NCI-H1092 (cell line): ENCODE measurements at places on chromosomes 6 and 20.

DNA sequence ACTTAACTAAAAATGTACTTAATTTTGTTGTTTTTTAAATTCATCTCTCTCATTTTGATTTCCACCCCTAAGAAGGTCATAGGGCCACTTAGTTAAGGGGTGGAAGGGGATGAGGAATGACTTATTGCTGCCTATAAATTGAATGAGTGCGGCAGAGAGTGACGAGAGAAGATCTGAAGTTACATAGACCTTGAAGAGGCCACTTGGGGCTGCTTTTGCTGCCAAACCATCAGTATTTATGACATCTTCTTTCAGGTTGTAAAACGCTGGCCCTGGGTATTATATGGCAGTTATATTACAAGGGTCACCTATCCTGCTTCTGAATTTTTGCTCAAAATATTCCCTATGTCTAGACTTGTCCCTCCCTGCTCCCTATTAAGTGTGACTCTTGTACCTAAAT lies 119.6 kb upstream of the RIMS1 start:
- DNase-seq, result no peak

DNA sequence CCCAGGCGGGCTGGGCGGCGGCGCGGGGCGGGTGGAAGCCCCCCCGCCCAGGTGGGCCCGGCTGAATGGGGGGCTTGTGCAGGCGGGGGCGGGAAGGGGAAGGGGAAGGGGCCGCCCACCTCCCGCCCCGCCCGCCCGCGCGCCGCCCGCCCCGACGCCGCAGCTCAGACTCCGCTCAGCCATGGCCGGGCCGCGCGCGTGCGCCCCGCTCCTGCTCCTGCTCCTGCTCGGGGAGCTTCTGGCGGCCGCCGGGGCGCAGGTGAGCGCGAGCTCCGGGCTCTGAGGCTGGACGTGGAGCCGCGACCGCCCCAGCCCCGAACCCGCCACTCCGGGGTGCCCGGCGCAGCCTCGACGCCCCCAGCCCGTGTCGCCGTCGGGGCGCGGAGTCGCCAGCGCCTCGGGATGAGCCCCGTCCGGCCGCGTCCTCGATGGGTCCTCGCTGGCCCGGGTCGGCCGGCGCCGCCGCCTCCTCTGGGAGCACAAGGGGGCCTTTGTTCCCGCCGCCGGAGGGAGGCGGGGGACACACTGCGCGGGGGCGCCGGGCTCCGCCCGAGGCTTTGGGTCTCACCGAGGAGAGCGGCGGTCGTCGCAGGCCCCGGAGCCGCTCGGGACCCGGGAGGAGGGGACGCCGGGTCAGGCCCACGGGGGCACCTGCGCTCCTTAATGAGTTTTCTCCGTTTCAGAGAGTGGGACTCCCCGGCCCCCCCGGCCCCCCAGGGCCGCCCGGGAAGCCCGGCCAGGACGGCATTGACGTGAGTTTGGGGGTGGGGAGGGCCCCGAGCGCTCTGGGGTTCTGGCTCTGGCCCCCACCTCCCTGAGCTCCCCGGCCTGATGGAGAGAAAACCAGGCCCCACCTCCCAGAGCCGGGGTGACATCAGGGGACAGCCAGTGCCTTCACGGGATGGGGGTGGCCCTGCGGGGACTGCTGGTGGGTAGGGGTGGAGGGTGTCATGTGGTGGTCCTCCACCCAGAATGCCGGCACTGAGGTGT lies at the start of gene COL9A3:
Gene COL9A3 (plus strand): TSS at position 167 of the 990 bp plus-strand sequence. CDS start 15 bp downstream, at position 182.
- DNase-seq, result no peak

GRCh38 chr6:46715141-46715540 lies 20.0 kb downstream of the PLA2G7 start:
- DNase-seq, result no peak

GRCh38 chr20:9031991-9032390 lies 36.9 kb upstream of the PLCB4 start:
- no peak for DNase-seq

DNA sequence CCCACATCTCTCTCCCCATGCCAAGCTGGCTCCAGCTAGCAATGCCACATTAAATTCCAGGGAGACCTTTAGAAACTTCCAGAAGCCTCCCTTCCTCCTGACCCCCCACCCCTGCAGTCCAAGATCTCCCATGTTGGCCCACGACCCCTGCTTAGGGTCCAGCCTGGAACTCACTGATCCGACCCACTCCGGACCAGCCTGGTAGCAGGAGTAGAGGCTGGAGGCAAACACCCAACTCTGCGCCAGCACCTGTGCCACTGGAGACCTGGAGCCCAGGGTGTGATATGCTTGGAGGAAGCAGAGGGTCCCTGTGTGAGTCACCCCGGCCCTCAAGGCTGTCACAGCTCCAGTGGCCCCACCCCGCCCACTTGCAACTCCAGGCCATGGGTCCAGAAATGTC lies 3.3 kb upstream of the ULBP1 start:
- DNase-seq, result no peak

DNA sequence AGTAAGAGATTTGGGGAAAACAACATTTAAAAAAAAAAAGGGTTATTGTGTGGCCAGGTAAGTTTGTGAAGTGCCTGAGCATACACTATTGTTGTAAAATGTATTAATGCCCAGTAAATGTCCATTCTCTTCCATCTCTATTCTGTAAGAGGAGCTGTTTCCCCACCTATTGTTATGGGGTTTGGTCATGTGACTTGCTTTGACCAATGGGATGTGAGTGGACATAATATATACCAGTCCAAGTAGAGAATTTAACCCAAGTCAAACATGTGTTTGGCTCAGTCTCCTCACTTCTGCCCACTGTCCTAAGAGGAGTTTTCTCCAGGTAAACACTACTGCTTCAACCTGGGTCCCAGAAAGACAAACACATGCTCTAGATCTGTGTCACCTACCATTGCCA lies 377.1 kb downstream of the FOXA2 start:
- no peak for DNase-seq

GRCh38 chr6:156617941-156618340 lies 159.2 kb upstream of the ARID1B start:
- no peak for DNase-seq

DNA sequence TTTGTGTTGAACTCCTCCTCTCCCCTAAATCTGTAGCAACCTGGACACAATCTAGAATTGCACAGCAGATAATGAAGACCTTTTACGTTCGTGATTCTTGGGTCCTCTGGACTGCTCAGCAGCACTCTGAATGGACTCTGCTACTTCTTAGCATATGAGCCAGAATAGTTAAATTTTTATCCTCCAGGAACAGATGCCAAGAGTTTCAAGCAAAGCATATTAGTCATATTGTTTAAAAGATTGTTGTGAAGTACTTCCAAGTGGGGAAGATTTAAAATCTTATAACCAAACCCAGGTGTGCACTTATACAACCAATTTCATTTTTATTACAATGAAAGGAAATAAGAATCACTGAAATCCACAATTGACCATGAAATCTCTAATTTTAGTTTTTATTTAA lies 118.9 kb upstream of the EXOC2 start:
- DNase-seq, result no peak

- DNase-seq, result no peak
These were observed 91.2 kb upstream of the GLP1R start for GRCh38 chr6:38957426-38957825.

GRCh38 chr6:55545791-55546190 lies 33.2 kb downstream of the HMGCLL1 start:
- DNase-seq, result no peak

DNA sequence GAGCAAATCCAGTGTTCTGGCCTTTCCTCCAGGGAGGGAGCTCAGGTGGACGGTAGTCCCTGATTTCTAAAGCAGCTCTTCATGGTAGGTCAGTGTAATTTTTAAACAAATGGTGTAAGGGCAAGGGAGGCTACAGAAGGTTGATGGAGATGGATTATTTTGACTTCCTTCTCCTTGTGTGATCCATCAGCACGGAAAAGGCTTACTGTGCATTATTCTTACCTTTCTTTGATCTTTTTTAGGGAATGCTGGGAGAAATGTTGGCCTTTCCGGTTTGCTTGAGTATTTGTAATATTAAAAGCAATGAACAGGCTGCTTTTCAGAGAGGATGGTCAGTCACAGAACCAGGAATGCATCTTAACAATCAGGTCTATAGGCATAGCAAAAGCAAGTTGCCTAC lies 487.0 kb upstream of the BTBD3 start:
- no peak for DNase-seq

- DNase-seq, result no peak
These were observed 179.5 kb upstream of the SOX4 start for GRCh38 chr6:21414065-21414464.

DNA sequence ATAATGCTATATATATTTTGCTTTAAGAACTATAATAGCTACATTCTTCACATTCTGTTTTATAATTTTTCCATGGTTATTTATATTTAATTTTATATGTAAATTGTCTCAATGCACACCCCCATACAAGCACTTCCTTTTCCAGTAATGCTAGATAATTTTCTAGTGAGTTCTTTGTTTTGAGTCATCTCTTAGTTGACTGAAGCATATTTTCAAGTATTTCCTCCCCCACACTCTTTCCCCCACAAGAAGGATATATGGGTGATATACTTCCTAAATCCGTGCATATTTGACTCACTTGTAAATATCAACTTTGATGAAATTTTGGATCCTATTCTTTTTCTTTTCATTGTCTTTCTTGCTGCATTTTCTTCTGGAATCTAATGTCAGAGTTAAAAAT lies 82.1 kb upstream of the SRSF6 start:
- DNase-seq, result no peak

DNA sequence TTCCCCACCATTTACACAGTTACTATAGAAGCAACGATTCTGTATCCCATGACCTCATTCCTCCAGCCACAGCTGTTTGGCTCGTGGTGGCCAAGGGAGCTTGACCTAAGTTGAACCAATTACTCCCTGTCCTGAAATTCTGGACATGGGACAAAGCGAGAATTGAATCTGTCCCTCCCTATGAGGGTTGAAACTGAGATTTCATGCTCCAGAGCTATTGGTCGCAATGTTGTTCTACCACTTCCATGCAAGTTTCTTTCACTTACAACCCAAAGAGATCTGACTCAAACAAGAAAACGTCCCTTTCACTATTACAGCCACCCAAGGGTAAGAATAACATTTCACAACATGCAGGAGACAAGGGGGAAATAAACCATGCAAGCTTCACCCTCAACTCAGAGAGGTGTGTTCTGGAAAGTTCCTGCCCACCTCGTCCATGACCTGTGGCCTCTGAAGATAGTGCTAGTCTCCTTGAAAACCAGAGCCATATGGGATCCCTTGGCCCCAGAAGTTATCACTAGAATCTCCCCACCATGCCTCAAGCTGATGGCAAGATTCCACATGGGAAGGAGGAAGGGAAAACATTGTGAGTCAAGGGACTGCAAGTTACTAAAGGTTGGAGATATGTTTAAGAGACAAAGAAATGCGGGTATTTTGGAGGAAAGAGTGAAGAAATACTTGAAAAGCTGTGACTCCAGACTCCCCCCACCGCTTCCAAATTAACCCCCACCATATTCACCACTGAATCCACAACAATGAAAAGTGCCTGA lies 74.5 kb upstream of the SRSF6 start:
- DNase-seq, result no peak

- no peak for DNase-seq
These were observed 341.6 kb downstream of the QKI start for GRCh38 chr6:163756079-163756478.

- no peak for DNase-seq
These were observed 46.4 kb downstream of the ATG5 start for GRCh38 chr6:106279179-106279578.

DNA sequence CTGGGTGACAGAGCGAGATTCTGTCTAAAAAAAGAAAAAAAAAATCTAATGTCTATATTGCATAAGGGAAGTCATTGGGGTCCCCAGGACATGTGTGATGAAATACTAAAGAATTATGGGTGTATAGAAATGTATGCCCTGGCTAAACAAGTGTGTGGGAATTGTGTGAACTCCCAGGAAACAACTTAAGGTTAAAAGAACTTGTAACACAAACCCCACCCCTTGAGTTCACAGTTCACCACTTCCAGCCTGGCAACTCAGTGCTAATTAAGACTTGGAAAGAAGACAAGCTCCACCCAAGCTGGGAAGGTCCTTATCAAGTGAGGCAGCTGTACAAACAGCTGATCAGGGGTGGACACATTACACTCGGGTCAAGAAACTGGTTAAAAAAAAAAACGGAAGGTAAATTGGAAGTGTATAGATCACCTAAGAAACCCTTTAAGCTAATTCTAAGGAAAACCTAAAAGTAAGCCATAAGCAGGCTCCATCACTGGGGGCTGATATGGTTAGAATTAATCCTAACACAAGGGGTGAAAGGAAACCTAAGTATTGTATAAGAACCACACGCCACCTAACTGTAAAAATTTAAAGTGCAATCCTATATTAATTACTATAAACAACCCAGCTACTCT lies 25.2 kb downstream of the HLA-A start:
- DNase-seq, result peak; percentile 53

DNA sequence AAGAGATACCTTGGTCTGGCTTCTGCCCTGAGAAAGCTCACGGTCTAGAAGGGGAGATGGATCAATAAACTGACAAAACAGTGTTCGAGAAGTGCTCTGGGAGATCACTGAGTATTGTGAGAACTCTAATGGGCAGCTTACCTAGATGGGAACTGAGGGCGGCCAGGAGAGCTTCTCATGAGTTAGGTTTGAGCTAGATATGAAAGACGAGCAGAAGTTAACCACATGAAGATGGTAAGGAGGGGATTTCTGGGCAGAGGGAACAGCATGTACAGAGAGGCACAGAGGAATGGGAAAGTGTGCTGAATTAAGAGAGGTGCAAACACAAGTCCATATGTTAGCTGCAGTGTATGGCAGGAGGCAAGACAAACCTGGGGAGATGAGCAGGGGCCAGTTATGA lies 11.9 kb downstream of the ZFAND3 start:
- DNase-seq, result no peak

DNA sequence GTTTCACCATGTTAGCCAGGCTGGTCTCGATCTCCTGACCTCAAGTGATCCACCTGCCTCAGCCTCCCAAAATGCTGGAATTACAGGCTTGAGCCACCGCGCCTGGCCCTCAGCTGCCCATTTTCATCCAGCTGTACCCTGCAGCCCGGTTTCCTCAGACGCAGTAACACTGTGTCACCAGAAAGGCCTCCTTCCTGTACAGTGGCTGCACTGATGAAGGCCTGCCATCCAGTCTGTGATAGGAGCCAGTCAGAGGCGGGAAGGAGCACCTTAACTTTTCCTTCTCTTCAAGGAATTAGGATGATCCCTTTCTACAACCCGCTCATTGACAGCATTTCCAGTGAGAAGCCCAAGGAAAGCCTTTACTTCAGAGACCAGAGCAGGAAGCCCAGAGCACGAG lies 75.9 kb downstream of the GFOD1 start:
- DNase-seq, result no peak

DNA sequence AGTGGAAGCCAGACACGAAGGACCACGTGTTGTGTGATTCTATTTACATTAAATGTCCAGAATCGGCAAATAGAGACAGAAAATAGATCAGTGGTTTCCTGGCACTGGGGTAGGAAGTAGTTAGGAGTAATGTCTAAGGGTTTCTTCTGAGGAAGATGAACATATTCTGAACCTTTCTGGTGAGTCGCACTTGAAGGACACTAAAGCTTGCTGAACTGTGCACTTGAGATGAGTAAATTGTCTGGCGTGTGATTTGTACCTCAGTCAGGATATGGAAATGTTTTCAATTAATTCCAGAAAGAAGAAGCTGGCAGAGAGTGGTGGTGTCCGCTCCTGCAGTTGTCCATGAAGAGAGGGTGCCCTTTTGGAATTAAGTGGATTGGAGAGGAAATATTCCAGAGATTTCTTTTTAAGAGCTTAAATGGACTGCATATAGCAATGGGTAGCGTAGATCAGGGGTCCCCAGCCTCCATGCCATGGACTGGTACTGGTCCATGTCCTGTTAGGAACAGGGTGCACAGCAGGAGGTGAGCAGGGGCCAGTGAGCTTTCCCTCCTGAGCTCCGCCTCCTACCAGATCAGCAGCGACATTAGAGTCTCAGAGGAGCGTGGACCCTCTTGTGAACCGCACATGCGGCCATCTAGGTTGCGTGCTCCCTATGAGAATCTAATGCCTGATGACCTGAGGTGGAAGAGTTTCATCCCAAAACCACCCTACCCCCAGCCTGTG lies 12.4 kb upstream of the KIF25 start:
- no peak for DNase-seq
